Stimulated activated naive CD8-positive, alpha-beta T cell treated with anti-CD3 and anti-CD28 coated beads, Interleukin-15, amount 100 ng/mL, for 72 hours (primary cell): ENCODE measurements at places on chromosomes 7 and 10.

GRCh38 chr10:5737352-5737751 lies 52.7 kb downstream of the TASOR2 start:
- no peak for DNase-seq

DNA sequence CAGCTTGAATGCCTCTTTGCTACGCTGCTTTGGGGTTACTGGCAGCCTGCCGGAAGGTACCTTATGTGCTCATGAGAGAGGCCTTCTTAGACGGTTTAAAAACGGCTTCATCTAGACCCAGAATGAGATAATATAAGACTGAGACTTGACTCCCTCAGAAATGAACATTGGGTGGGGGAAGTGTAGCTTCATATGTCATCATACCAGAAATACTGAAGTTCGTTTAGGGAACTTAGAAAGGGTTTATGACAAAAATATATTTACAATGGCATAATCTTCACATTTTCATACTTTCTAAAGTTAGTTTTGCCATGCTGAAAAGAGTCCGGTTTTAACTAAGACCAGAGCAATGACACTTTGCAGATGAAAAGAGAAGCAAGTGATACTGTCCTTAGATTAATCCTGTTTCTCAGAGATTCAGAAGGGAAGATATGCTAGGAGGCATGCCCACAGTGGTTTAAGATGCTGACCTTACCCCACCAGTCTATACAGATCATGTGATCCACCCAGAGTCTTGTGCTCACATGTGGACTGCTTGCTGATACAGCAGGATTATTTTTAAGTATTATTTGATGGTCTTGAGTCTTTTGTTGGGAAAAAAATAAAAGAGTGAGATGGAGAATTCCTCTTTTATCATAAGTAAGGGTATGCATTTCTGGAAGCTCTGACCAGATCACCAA lies 40.8 kb upstream of the HGF start:
- DNase-seq = no peak

- DNase-seq = no peak
Measured at GRCh38 chr7:26916779-26917320, 52.5 kb upstream of the SKAP2 start.

DNA sequence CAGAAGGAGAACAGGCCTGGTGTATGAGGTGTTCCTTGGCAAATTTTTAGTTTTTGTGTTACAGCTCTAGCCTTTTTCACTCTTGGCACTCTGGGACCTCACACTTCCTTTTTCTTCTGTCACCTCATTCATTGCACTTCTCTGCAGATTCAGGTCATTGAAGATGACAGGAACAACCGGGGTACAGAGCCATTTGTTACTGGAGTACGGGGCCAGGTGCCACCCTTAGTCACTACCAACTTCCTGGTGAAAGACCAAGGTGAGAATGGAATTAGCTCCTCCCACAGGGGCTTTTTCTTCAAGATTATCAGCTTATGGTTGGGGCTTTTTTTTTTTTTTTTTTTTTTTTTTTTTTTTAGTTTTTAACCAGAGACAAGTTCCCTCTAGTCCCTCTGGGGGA lies 18.5 kb upstream of the CHCHD1 start:
- no peak for DNase-seq

- DNase-seq = no peak
Measured at GRCh38 chr7:41336981-41337380, 365.9 kb downstream of the INHBA start.

- DNase-seq = no peak
Measured at GRCh38 chr10:66180021-66180420, 745.8 kb upstream of the LRRTM3 start.
